Cardiac muscle cell (in vitro differentiated cells and primary cell): ENCODE measurements at places on chromosomes 13 and 19.

DNA sequence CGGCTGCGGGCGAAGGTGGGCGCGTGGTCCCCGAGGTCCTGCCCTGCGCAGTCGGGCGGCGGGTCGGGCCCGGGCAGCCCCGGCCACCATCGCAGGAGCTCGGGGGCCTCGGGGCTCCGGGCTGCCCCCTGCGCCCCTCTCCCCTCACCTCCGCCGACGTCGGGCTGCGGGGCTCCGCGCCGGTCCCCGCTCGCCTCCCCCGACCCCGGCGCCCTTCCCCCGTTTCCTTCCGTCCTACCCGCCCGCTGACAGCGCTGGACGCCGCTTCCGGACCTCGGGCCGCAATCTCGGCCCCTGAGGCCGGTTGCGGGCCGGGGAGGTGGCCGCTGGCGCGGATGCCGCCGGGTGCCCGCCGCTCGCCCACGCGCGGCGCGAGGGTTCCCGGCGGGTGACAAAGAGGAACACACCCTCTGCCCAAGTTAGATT lies 720 bp downstream of the FARP1 start:
- no peak for DNase-seq

GRCh38 chr13:29758531-29759114 lies 91.8 kb downstream of the UBL3 start:
- no peak for DNase-seq

GRCh38 chr13:113474179-113474578 lies 16.3 kb downstream of the DCUN1D2 start:
- DNase-seq = no peak

DNA sequence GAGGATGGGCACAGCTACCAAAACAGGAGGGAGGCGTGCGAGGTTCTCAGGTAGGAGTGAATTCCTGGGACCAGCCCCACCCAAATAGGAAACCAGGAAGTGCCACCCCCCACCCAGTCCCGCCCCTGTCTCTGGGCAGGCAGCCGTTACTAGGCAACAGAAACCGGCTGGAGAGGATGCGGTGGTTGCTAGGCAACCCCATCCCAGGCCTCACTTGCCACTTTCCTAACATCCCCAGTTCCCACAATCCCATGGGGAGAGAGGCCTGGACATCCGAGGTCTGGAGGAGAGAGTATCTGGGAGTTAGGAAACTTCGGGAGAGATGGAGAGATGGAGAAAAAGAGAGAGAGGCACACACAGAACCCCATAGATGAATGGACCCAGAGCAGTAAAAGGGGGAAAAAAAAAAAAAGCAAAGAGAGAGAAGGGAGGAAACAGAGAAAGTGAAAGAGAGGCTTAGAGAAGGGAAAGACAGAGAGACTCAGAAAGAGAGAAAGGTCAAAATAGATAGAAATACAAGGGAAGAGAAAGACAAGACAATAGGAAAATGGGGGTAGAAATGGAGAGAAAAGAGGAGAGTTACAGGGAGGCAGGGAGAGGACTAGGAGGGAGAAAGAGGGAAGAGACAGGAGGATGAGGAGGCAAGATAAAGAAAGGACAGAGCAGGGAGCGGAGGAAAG lies 3.8 kb downstream of the GRIK5 start:
- DNase-seq = peak; percentile 24

- DNase-seq = no peak
Observed at GRCh38 chr19:38182536-38183210, 41.3 kb downstream of the DPF1 start.

DNA sequence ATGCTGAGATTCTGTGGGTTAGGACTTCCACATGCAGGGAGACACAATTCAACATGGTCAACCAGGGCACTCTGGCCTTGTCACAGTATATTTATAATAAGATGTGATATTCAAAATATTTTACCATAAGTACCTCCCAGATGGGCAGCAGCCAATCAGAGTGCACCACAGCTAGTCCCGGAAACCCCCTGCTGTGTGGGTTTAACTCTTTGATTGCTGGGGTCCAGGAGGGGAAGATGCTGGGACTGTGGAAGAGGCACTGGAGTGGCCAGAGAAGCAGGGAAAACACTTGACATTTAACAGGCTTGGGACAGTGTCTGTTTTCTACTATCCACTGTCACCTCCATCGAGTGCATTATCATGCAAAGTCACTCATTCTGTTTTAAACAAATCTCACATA lies 99.0 kb downstream of the MBNL2 start:
- DNase-seq = no peak

DNA sequence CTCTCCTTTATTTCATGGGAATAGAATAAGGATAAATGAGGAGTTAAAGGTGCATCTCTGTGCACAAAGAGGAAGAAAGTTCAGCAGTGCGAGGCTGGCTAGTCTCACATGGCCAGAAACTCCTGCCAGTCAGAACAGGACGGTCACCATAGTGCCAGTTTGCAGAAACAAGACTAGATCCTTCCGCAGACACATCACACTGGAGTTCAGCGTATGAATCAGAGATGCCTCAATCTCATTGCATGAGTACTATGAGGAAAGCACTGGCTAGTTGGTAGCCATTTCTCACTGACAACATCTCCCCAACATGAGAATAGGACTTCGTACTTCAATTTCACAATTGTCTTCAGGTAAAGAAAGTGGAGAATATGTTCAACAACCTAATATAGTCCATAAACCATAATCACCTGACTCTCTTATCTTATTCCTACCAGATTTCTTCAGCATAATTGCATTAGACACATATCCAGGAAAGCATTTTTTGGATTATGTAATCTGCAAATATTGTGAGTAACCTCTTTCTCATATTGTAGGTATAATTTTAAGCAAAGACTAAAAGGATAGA lies 34.9 kb downstream of the RXFP2 start:
- no peak for DNase-seq

- no peak for DNase-seq
Observed at GRCh38 chr19:54107876-54108490, 5.3 kb downstream of the NDUFA3 start.

- DNase-seq = no peak
Observed at GRCh38 chr19:5824751-5825150, 14.8 kb downstream of the FUT6 start.

DNA sequence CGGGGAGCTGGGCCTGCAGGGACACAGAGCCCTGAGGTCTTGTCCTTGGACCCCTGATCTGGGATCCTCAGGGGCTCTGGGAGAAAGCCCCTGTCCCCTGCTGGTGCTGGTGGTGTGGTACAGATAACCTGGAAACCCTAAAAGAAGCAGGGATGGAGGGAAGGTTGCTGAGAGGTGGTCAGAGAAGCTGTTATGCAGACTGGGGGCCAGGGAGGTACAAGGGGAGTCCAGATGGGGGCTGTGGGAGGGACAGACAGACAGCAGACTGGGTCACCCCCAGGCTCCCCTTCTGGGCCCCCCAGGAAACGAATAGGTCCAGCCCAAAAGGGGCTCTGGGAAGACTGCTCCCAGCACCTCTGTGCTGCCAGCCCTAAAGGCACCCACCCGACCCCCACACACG lies 34.7 kb upstream of the PEPD start:
- no peak for DNase-seq

DNA sequence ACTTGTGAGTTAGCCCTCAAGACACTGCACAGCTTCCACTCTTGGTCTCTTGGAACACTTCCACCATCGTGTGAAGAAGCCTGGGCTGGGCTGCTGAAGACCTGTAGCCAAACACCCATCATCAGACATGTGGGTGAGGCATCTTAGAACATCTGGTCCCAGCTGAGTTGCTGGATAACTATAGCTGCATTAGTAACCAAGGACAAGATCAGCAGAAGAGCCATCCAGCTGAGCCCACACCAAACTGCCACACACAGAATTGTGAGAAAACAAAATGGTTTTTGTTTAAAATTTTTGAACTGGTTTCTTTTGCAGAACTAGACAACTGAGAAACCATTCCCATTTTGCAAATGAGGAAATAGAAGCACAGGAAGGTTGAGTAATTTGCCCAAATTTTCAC lies 56.2 kb downstream of the CCNE1 start:
- DNase-seq = no peak

DNA sequence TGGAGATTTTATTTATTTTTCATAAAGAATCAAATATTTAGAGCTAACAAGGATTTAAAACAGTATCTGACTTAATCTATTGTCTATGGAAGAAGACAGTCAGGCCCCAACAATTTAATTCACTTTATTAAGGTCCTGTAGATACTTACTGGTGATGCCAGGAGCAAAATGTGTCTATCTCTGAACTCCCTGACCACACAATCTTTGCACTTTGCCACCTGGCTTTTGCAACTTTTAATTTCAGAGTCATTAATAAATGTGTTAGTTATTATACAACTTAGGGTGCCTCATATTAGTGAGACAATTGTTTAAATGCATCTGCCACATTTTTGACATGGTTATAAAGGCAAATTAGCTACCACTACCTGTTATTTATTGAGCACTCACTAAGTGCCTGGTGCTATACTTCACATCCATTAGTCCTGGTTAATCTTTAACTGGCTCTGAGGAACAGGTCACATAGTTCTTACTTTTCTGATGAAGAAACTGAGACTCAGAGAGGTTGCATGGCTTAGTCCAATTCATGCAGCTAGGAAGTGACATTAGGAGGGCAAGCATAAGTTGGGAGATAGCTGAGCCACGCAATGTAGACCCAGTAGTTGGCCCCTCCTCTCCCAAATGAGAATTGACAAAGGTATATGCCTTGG lies 297.9 kb downstream of the DCT start:
- no peak for DNase-seq

DNA sequence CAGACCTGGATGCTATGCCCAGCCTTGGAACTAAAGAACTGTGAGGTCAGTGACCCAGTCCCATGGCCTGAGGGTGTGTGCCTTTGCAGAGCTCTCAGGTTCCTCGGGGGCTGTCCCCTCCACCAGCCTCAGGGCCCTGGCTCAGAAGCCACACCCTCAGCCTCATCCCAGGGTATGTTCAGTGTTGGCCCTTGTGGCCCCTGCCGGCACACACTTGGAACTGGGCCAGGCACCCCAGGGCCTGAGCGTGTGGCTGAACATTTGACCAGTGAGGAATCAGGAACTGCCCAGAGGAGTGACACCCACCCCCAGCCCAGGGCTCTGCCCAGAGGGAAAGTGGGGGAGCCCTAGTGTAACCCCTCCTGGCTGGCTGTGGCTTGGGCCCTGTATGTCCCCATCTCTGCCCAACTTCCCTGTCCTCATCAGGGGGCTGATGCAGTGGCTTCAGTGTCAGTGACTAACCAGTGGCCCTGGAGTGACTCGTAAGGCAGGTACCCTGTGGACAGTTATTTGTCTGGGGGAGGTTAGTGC lies 10.0 kb downstream of the NKPD1 start:
- DNase-seq = no peak
